ENCODE measurements at places on chromosomes 3 and 15. TPM values are rescaled to one million over a fixed set of nuclear protein-coding genes. Genes with fewer than 3 reads are reported as not detected.

GRCh38 chr15:38075466-38075865 is 141.0 kb downstream of the TMCO5A start:
- no peak overlapping the region for H3K4me3 ChIP-seq
- no peak overlapping the region for H3K27ac ChIP-seq
- no peaks in the 10 kb centered on the region for H3K36me3 ChIP-seq
- DNase-seq = no peak
- H3K4me1 ChIP-seq = no peaks in the 10 kb centered on the region
- peaks cover 4% of the 10 kb centered on the region for H3K27me3 ChIP-seq

DNA sequence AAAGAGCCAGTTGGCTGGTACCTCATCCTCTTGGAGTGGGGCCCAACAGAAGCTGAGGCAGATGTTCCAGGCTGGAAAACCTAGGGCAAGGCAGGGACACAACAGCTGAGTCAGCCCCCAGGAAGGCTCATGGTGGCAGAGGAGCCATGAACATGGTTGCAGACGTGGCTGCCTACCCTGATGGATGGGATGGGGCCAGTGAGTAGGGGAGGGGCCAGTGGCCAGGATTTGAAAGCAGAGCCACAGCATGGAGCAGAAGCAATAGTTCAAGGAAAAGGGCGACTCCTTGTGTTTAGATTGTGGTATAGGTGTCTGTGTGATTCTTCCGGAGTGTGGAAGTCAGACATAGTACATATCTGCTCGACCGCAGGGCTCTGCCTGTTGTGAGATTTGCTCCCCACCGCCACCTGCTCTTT is 24.2 kb downstream of the PXYLP1 start:
- peaks cover 14% of the 10 kb centered on the region for H3K4me1 ChIP-seq
- no peaks in the 10 kb centered on the region for H3K36me3 ChIP-seq
- H3K27me3 ChIP-seq = no peaks in the 10 kb centered on the region
- peak; percentile 20 for DNase-seq

- H3K27ac ChIP-seq = no peak overlapping the region
- no peak for DNase-seq
- no peak overlapping the region for H3K4me3 ChIP-seq
- H3K36me3 ChIP-seq = no peaks in the 10 kb centered on the region
These were observed 329.9 kb downstream of the RBMS3 start for GRCh38 chr3:29610781-29611180.

GRCh38 chr15:59401824-59402569 is 29.3 kb upstream of the MYO1E start:
- H3K27me3 ChIP-seq = no peaks in the 10 kb centered on the region
- no peaks in the 10 kb centered on the region for H3K4me1 ChIP-seq
- H3K36me3 ChIP-seq = no peaks in the 10 kb centered on the region
- no peak overlapping the region for H3K4me3 ChIP-seq
- no peak overlapping the region for H3K27ac ChIP-seq
- DNase-seq = no peak

GRCh38 chr3:45932112-45932511 is 11.2 kb upstream of the CXCR6 start:
- H3K4me1 ChIP-seq = peaks cover 3% of the 10 kb centered on the region
- H3K4me3 ChIP-seq = no peak overlapping the region
- no peak for DNase-seq
- H3K27me3 ChIP-seq = no peaks in the 10 kb centered on the region
- peaks cover 93% of the 10 kb centered on the region for H3K36me3 ChIP-seq

DNA sequence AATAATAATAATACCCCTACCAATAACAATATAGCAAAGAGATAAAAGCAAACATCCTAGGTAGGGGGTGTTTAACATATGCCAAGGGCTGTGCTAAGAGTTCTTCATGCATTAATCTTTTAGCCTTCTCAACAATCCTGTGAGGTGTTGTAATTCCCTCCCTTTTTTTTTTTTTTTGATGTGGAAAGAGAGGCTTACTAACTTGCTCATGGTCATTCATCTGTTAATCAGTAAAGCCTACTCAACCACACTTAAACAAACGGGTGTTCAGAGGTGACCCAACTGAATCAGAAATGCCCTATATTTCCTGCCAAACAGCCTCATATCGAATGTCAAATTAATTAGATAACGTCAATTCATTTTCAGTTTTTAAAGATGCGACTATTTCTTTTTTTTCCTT is 232.1 kb downstream of the CTNNB1 start:
- H3K4me1 ChIP-seq = no peaks in the 10 kb centered on the region
- no peaks in the 10 kb centered on the region for H3K36me3 ChIP-seq
- no peak overlapping the region for H3K27ac ChIP-seq
- H3K27me3 ChIP-seq = no peaks in the 10 kb centered on the region

- no peak for DNase-seq
- H3K27me3 ChIP-seq = peaks cover 4% of the 10 kb centered on the region
- H3K36me3 ChIP-seq = no peaks in the 10 kb centered on the region
- H3K4me3 ChIP-seq = no peak overlapping the region
- no peak overlapping the region for H3K27ac ChIP-seq
These were observed 72.2 kb upstream of the EPHB3 start for GRCh38 chr3:184489268-184489841.

The CEP63 gene
- 19.3 TPM for polyA plus RNA-seq

The SNTN gene
- polyA plus RNA-seq = not detected
